ENCODE measurements at places on chromosomes 6 and 20.

DNA sequence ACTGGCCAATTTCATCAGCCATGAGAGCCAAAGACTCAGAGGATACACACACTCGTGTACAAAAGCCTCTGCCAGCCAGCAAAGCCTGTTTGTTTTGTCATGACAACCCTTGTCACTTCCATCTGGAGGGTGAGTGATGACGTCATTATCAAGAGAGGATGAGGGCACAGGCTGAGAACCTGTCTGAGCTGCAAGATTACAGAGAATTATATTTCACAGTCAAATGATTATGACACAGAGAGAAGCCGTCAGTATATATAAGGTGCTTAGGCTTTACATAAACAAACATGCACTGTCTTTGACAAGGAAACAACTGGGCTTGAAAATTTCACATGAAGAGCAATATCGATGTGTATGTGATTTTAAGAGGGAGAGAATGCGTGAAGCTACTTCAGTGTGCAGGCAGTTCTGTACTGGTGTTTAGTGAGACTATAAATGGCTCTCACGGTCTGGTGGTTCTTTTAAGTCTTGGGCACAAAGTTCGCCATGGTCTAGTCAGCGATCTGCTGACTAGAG, 36.5 kb upstream of the BCLAF1 start:
- no peak for DNase-seq

DNA sequence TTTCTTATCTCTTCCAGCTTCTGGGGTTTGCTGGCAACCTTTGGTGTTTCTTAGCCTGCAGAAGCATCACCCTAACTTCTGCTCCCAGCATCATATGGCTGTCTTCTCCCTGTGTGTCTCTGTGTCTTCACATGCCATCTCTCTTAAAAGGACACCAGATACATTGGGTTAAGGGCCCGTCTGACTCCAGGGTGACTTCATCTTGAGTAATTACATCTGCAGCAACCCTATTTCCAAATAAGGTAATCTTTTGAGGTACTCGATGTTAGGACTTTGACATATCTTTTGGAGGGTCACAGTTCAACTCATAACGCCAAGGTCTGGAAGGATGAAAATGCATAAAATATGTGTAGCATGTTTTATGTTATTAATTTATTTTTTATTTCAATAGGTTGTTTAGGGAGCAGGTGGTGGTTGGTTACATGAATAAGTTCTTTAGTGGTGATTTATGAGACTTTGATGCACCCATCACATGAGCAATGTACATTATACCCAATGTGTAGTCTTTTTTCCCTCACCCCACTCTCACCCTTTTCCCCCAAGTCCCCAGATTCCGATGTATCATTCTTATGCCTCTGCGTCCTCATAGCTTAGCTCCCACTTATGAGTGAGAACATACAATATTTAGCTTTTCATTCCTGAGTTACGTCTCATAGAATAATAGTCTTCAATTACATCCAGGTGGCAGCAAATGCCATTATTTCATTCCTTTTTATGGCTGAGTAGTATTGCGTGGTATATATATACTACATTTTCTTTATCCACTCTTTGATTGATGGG, 131.1 kb downstream of the TBXT start:
- DNase-seq: no peak

DNA sequence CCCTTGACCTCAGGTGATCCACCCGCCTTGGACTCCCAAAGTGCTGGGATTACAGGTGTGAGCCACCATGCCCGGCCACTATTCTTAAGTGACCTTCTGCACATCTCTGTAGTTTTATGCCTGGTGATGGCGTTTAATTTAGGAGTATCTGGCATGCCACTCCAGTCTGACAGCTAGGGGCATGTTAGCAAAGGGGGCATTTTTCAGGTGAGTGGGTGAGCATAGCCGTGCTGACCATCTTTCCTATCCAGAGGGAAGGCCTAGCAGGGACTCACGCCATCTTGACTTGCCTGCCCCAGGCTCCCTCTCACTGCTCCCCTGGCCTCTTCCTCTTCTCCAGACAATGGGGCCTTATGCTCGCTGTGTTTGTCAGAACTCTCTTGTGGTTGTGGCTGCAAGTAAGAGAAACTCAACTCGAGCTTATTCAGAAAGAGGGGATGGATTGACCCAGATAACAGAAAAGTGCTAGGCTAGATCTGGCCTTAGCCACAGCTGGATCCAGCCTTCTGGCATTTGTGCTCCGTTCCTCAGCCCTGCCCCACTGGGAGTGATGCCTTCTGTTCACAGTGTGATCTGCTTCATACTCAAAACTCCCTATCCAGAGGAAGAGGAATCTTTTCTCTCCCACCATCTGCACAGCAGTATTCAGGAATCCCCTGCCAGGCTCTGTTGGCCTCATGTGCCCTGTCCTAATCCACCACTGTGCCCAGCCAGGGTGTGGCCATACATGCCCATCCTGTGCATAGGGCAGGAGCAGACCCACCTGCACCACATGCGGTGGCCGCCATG, 174.5 kb upstream of the AKAP12 start:
- DNase-seq: no peak

- DNase-seq: no peak
Measured at GRCh38 chr6:161227004-161227960, 46.6 kb downstream of the AGPAT4 start.

- DNase-seq: no peak
Measured at GRCh38 chr6:100430962-100431361, 33.8 kb downstream of the SIM1 start.

- no peak for DNase-seq
Measured at GRCh38 chr6:170017603-170018320, 266.3 kb downstream of the ERMARD start.

DNA sequence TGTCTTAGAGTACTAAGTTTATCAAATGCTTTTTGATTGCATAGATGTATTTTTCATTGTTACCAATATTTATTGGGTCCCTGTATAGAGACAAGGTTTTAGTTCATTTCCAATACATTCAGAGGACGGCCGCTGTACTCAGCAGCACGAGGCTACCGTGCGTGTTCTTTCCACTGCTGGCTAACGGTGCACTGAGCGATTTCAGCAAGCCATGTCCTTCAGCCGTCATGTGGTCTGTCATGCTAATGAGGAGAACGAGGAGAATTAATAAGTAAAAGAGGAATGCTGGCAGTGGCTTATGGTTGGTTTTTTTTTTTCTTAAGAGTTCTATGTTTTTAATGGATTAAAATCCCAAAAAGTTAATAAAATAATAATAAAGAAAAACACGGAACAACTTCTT, 253.6 kb downstream of the ARID1B start:
- DNase-seq: no peak

DNA sequence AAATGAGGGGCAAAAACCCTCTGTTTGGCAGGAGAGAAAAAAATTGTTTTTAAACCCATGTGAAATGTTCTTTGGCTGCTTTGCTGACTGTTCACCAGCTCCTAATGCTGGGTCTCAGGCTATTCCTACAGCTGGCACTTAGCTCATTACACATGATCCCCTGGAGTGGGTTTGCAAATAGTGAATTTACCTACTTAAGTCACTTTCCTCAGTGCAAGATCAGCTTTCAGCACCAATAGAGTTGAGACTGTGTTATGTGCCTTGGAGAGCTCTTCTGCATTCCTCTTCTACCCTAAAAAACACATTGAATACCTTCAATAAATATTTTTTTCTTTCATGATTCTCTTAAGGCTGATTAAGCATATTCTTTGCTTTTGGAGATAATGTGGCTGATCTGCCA, 58.4 kb upstream of the PRDM1 start:
- DNase-seq: no peak

DNA sequence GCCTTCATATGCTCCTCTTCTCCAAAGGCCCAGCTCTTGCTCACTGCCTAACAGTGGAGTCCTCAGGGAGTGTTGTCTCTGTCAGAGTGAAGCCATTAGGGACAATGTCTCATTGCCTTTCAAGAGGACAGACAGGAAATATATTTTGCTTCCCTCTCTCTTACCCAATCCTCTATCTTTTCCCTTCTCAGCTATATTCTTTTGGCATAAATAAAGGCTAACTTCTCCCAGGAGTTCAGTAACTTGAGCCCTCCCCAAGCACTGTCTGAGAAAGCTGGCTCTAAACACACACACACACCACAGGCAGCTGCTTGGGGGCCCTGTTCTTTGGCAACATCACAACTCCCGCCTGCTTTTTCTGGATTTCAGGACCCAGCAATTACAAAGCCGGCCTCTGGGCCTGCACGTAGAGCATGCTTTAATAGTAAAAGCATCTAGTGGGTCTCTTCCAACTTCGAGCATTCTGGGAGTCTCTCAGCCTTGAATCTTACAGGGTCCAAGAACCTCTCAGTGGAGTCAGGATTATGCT, 34.7 kb upstream of the LAMA4 start:
- DNase-seq: no peak

DNA sequence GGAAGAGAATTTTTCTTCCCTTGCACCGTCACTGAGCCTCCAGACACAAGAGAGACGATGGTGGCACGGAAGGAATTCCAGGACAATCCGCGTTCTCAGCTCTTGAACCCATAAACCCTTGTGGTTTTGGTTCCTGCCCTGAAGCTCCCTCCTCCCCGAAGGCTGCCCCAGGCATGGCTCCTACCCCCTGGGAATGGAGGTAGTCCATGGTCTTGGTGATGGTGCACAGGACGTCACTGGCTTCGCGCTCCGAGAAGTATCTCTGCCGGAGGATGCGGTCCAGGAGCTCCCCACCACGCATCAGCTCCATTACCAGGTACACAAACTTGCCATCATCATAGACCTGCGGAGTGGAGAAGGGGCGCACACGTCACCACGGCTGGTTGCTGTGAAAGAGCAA, 47.5 kb upstream of the MPC1 start:
- DNase-seq: no peak

- no peak for DNase-seq
Measured at GRCh38 chr6:149063468-149063867, 254.0 kb upstream of the TAB2 start.

DNA sequence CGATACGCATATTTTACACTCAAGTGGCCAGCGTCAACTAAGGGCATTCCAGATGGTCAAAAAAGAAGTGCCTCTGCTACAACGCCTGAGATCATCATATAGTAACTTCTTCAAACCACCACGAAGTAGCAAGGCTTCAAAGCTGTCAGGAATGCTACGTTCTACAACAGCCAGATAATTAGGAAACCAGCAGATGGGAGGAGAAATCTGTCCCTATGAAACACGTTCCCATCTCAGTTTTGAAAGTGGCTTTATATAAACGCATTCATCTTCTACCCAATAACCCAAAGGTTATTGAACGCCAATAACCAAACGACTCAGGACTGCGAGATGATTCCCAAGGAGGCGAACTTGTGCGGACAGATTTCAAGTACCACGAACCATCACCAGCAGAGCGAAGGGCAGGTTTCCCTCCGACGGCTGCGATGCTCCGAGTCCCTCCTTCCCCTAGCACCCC, 1.2 kb downstream of the ABHD12 start:
- no peak for DNase-seq

DNA sequence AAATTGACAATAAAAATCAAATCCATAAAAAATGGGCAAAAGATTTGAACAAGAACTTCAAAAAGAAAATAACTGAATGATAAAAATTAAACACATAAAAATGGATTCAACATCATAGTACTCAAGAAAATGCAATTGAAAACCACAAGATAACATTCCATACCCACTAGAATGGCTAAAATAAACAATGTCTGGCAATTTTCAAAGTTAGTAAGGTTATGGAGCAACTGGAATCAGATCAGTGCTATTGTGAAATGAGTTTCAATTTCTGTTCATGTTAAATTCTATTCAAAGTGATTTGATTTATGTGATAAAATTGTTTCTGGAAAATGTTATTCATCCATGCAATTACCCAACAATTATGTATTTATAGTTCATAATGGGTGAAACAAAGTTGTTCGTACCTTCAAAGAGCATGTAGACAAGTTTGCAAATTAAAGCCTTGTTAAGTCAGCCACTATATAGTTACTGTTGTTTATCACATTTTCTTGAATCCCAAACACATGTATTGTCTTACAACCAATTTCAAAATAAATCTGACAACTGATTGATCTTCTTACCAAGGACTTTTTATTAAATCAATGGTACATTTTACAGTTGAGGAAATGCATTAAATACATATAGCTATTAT, 151.5 kb upstream of the CENPW start:
- DNase-seq: no peak

- no peak for DNase-seq
Measured at GRCh38 chr6:106063448-106063850, 22.7 kb upstream of the PRDM1 start.

DNA sequence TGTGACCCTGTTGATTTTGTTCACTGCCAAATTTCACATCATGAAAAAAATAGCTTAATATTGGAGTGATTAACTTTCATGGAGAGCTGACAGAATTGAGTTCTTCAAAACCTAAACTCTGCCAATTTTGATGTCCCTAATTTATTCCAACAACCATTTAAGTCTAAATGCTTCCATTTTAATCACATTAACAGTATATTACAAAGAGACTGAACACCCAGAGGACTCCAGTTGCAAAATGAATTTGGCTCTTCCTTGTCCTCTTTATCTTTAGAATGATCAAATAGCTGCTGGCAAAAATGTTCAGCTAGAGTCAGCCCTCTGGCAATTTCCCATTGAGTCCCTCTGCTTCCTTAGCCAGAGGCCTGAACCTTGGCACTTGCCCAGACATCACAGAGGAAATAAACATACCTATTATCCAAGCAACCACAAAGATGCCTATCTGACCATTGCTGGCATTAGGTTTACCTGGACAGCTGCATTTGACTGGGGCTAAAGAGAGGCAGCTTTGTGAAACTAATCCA, 299.0 kb upstream of the STXBP5 start:
- no peak for DNase-seq

GRCh38 chr20:8373579-8373978, 241.5 kb downstream of the PLCB1 start:
- DNase-seq: no peak

DNA sequence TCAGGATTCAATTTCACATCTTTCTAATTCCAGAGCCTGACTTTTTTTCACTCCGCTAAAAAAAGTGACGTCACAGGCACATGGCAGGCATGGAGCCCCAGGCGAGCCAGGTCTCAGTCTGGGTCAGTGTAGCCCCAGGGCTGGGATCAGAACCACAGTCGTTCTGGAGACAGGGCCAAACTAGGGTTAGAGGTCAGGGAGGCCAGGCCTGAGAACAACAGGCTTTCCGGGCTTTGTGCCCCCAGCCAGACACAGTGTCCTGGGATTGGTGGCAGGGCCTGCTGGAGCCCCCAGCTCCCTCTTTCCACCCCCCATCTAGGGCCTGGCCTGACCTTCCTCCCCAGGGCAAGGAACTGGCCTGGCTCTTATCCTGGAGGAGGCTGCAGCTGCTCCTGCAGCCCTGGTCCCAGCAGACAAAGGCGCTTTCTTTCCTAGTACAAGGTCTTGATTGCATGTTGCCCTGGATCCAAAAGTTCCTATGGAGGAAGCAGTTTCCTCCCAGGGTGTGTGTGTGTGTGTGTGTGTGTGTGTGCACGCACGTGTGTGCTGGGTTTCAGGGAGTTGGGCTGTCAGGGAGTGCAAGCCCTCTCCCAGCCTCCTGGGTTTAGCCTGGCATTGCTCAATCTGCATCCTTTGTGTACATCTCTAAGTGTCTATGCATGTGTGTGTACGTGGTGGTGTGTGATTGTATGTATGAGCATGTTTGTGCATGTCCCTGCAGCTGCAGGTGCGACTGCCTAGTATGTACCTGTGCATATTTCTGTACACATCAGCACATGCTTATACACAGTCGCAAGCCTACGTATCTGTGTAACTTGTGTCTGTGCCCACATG, 26.5 kb upstream of the EMILIN3 start:
- DNase-seq: no peak
